CD4-positive, CD25-positive, alpha-beta regulatory T cell (primary cell): ENCODE measurements at places on chromosomes 5 and 9. TPM values are rescaled to one million over a fixed set of nuclear protein-coding genes. Genes with fewer than 3 reads are reported as not detected.
A peak's percentile ranks its signal among the peaks of the same experiment; 100 is the strongest.

DNA sequence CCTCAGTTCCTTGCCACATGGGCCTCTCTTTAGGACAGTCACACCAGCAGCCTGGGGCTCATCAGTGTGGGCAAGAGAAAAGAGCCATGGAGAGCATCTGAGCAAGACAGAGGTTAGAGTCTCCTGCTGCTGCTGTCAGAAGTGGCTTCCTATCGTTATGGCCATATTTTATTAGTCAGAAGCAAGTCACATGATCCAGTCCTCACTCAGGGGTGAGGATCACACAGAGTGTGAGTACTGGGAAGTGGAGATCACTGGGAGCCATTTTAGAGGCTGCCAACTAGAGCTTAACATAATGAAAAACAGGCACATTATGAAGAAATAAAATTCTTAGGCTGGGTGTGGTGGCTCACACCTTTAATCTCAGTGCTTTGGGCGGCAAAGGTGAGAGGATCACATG is 62.0 kb downstream of the DIRAS2 start:
- H3K36me3 ChIP-seq: no peaks in the 10 kb centered on the region
- no peak for DNase-seq
- H3K4me1 ChIP-seq: no peaks in the 10 kb centered on the region
- no peaks in the 10 kb centered on the region for H3K27me3 ChIP-seq

GRCh38 chr9:4430432-4431261 is 59.6 kb upstream of the SLC1A1 start:
- H3K4me1 ChIP-seq: no peaks in the 10 kb centered on the region
- no peak overlapping the region for H3K27ac ChIP-seq
- no peak for DNase-seq
- no peak overlapping the region for H3K4me3 ChIP-seq

PIP5KL1 gene
- total RNA-seq: 3.3 TPM

HSD17B3 gene
- 1.5 TPM for total RNA-seq

GRCh38 chr9:93634311-93635185 is 58.2 kb downstream of the PHF2 start:
- no peak for DNase-seq
- no peaks in the 10 kb centered on the region for H3K27me3 ChIP-seq
- H3K4me1 ChIP-seq: no peaks in the 10 kb centered on the region

GRCh38 chr9:99244344-99245260 is 22.5 kb downstream of the SEC61B start:
- no peak overlapping the region for H3K27ac ChIP-seq
- no peaks in the 10 kb centered on the region for H3K27me3 ChIP-seq
- H3K4me3 ChIP-seq: no peak overlapping the region
- DNase-seq: no peak
- peaks cover 4% of the 10 kb centered on the region for H3K36me3 ChIP-seq

DNA sequence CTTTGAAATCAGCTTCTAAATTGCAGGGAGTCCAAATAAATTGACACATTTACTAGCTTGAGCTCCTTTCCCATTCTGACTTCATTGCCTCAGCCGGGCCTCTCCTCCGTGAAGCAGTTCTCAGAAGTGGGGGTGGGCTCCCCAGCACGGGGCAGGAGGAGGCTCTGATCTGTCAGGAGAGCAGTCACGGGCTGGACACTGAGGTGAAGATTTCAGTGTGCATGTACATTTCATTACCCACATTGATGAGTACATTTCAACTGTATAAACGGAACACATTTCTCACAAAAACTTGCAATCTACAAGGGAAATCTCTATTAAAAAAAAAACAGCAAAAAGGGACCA is 195.9 kb downstream of the SEMA6A start:
- no peaks in the 10 kb centered on the region for H3K36me3 ChIP-seq
- no peak overlapping the region for H3K4me3 ChIP-seq
- no peak for DNase-seq
- no peak overlapping the region for H3K27ac ChIP-seq
- H3K4me1 ChIP-seq: no peaks in the 10 kb centered on the region
- H3K27me3 ChIP-seq: no peaks in the 10 kb centered on the region

NR2F1 gene
- not detected for total RNA-seq

PCDHB9 gene
- 0.07 TPM for total RNA-seq

- H3K4me3 ChIP-seq: peak within 1 kb of the TSS; percentile 78
- peak; percentile 79 for DNase-seq
- peaks cover 52% of the 10 kb centered on the region for H3K4me1 ChIP-seq
- H3K27ac ChIP-seq: peak within 1 kb of the TSS; percentile 71
Observed at GRCh38 chr9:36136272-36136893, at the start of gene GLIPR2. Gene GLIPR2 (plus strand): TSS chr9:36136733. CDS start chr9:36136779, 46 bp downstream.

SLC6A18 gene
- total RNA-seq: not detected

GRCh38 chr5:10595672-10596309 is 31.9 kb downstream of the ANKRD33B start:
- no peaks in the 10 kb centered on the region for H3K27me3 ChIP-seq
- H3K27ac ChIP-seq: no peak overlapping the region
- no peaks in the 10 kb centered on the region for H3K36me3 ChIP-seq
- peaks cover 14% of the 10 kb centered on the region for H3K4me1 ChIP-seq
- peak; percentile 78 for DNase-seq

PCDHGA4 gene
- total RNA-seq: not detected
